ENCODE measurements at places on chromosomes 2 and 18.

- DNase-seq = no peak
Measured at GRCh38 chr2:96501886-96502810, 3.0 kb downstream of the NEURL3 start.

DNA sequence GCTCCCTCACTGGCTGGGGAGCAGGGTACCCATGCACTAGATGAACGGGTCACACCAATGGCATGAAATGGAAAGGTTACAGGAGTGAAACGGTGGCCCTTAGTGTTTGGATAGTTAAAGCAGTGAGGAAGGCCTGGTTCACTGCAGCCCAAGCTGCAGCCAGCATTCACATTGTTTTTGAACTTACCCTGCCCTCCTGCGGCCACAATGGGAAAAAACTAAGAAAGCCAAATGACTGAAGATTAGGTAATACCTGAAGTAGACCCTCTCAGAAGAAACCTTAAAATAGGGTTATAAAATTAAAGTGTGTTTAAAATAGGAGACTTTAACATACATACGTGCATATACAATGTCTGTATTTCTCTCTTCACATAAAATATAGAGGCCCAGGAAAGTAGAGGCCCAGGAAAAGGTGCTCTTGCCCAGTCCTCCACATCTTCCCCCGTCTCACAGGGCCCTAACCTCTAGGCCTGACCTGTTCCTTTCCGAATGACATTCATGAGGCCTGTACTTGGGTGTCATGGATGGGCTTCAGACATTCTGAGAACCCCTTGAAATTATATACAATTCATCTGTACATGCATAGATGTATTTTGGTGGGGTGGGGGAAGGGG is 33.3 kb downstream of the DOK1 start:
- DNase-seq = peak; percentile 81

- peak; percentile 55 for DNase-seq
Measured at GRCh38 chr2:152483276-152484063, 148.5 kb downstream of the FMNL2 start.

- peak; percentile 26 for DNase-seq
Measured at GRCh38 chr2:143974262-143974661, 545.7 kb downstream of the ZEB2 start.

DNA sequence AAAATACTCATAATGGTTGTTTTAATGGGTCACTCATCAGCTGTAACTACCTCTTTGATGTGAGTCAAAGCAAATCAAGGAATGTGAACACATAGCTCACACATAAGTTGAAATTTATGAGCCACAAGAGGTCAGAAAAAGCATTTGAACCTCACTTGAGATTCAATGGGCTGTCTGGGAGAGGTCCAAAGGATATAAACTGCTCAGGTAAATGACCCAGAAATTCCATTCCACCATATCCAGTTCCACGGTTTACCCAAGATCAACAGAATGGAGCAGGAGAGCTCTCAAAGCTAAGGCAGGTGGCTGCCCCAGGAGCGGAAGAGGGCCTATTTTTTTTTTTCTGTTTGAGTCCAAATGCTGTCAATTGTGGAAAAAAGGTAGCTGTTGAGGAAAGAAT is 464.1 kb downstream of the TNS1 start:
- peak; percentile 25 for DNase-seq

DNA sequence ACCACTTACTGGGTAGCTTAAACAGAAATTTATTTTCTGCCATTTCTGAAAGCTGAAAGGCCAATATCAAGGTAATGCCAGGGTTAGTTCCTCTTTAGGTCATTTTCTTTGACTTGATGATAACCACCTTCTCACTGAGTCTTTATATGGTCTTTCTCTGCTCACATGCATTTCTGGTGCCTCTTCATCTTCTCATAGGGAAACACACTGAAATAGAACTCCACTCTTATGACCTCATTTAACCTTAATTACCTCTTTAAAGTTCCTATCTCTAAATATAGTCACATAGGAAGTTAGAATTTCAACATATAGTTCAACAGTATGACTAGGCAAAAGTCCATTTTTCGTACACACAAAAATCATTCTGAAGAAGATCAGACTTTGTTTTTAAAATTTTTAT is 616.8 kb upstream of the VRK2 start:
- DNase-seq = no peak

- no peak for DNase-seq
Measured at GRCh38 chr18:48354746-48355260, 54.4 kb downstream of the ZBTB7C start.

GRCh38 chr2:232533944-232534710 is 5.4 kb upstream of the CHRNG start:
- no peak for DNase-seq

DNA sequence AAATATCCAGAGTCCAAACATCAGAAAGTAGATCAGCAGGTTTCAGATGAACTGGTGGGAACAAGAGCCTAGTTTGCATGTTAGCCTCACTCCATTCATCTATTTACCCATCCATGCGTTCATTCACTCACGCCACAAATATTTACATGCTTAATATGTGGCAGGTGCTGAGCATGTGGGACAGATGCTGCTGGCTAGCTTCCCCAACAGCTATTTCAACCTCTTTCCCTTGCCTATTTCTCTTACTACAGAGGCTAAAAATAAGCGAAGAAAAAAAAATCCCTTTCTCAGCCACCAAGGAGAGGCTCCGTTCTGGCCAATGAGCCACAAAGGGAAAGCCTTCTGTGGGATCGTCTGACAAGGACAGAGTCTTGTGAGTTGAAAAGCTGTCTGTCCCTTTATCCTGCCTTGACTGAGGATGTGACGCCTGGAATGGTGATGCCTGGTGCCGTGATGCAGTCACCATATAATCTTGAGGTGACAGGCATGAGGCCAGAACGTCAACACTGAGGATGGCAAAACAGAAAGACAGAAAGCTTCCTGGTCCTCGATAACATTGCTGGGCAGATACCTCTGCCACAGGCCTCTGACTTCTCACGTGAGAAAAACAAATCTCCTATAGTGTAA is 78.2 kb downstream of the KCTD1 start:
- DNase-seq = no peak

GRCh38 chr2:3127710-3128109 is 249.9 kb downstream of the EIPR1 start:
- DNase-seq = no peak

DNA sequence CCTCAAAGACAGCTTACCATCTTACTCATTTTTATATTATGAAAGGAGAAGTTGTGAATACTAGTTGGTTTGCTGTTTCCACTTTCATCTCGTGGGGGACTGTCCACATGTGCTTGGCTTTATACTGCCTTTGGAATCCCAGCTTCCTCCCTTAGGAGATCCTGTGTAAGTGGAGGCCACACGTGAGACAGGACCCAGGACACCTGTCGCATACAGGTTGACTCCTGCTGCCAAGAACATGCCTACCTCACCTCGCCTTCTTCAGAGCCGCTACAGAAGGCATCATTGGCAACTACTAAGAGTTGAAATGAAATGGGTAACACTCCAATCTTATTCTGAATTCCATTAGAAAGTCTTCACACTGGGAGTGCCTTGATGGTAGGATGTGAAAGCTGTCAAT is 69.3 kb downstream of the PPP4R1 start:
- no peak for DNase-seq

DNA sequence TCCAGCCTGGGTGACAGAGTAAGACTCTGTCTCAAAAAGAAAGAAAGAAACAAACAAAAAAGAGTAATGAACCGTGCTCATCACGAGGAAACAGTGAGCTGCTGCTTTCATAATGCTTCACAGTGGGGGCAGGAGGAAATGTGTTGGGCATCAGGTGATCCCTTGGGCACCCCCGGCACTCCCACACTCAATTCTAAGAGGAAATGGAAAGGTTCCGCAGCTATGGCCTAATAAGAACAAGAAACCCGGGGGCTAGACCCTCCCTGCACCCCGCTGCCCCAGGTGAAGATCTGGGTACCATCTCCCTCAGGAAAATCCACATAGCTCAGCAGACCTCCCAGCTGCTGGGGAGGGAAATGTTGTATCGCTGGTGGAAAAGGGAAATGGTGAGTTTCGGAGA is 118.9 kb downstream of the LPIN1 start:
- DNase-seq = no peak

DNA sequence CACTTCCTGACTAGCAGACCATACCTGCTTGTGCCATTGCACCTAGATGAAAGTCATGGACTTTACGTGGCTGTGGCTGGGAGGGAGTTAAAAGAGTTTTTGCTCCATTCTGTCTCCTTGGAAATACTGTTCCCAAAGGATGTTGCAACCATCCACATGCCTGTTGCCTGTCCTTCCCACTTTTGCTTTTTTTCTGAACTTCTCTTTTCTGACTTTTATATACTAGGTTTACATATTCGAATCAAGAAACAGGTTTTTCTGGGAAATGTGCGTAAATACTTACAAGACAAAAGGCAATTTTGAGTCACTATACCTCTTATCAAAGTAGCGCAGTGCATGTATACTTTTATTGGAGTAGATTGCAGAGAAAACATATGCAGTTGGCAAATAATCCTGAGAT is 244.8 kb downstream of the PRKCE start:
- DNase-seq = no peak

- no peak for DNase-seq
Measured at GRCh38 chr2:69089998-69090397, 77.0 kb downstream of the ANTXR1 start.

DNA sequence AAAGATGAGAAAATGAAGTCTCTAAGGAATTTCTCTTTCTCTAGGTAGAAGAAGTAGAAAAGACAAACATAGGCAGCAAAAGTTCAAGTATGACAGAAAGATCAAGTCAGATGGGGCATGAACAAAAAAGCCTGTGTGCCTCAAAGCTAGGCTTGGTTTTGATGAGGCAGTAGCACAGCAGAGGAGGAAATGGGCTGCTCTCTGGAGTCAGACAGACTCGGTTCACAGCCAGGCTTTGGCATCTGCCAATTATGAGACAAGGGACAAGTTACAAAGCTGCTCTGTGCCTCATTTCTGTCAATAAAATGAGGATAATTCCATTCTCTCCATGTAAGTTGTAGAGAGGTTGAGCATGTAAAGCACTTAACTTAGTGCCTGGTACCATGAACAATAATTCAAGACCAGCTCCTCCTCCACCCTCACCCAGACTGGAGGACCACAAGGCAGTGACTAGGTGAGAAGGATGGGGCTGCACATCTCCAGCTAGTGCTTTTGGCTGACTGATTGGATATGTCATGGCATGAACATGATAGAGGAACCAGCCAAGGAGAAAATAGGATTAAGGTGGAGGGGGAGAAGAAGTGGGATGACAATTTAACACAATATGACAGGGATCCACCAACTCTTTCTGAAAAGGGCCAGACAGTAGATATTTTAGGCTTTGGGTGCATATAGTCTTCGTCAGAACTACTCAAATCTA is 84.6 kb downstream of the TMEM163 start:
- no peak for DNase-seq

DNA sequence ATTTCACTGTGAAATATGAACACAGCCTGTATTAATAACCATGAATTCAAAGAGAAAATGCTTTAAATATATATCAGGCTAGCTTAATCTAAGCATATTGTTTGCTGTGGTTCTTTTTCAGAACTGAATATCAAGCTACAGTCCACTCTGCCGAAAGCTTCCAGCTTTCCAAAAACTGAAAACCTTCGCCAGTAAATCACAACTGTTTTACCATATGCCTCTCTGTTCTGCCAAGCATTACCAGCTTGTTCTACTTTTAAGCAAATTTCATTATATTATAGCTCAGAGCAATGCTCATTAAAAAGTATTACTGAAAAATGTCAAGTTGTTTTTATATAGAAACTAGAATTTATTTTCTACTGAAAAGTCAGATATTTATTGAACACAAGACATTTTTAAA is 277.4 kb downstream of the NRXN1 start:
- DNase-seq = no peak

DNA sequence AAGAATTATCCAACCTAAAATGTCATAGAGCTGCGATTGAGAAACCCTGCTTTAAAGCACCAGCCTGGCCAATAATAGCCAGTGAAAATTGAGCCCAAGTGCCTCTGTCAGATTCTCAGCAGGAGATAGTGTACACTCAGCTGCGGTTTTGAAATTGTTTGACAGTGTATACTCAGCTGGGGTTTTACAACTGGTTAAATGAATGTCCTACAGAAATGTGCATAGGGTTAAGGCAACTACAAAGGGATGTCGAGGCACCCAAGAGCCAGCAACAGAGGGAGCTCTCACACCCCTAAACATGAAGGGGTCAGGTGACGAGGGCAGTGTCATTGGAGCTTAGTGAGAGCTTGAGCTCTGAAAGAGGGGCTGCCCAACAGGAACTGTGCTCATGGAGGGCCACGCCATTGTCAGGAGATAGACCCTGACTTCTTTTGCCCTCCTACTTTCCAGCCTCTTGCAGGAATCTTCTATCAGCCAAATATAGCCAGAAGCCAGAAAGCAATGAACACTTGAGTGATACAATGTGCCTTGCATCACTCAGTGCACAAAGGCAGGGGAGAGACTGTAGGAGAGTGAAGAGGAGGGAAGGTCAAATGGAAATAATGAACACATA is 15.1 kb downstream of the ACTG2 start:
- DNase-seq = no peak

Data from lung (tissue), 17 donors.